ENCODE measurements at places on chromosomes 16 and 17.

DNA sequence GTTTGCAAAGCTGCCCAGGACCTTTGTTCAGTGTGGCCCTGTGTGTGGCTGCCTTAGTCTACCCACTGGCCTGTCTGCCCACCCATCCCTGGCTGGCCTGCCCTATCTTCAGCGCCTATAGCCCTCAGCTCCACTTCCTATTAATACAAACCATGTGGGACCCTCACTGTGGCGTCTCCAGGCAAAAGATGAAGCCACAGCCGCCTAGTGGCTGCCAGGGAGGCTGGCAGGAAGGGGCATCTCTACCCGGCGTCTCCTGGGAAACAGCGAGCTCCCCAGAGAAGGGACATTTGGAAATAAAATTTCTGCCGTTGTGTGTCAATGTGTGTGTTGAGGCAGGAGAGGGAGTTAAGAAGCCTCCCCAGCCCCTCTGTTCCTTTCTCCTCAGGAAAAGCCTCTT is 31.5 kb downstream of the NEUROD2 start:
- no peak for DNase-seq

GRCh38 chr16:74865922-74866598 is 91.4 kb upstream of the FA2H start:
- no peak for DNase-seq

DNA sequence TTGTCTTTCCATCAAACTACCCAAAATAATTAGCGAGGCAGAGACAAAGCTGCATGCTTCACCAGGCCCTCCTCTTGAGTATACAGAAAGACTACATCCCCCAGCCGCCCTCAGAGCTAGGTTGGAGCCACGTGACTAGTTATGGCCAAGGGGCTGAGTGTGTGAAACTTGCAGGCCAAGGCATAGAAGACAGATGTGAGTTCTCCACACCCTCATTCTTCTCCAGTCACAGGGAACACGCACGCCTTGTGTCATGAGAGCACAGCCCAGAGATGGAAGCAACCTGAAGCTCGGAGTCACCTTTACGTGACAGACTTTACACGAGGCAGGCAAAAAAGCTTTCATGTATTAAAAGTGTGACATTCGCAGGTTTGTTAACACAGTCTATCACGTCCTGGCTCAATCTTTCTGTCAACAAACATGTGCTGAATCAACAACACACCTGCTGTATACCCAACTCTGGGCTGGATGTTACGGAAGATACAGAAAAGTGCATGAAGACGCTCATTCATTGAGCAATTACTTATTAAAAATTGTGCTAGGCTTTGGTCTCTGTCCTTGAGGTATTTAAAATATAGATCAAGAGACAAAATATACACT is 38.3 kb downstream of the STX8 start:
- no peak for DNase-seq

- no peak for DNase-seq
These were observed 11.0 kb downstream of the C17orf67 start for GRCh38 chr17:56822725-56823124.

DNA sequence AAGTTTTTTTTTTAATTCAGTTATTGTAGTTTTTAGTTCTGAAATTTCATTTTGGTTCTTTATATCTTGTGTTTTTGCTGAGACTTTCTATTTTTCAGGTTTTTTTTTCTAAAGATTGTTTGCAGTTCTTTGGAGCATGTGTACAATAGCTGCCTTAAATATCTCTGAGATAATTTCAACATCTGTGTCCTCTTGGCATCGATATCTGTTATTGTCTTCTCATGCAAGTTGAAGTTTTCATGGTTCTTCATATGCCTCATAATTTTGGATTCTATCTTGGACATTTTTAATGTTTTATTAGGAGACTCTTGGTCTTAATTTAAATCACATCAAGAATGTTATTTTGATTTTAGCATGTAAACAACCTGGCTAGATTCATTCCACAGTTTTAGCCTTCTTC is 22.8 kb downstream of the COX11 start:
- DNase-seq = no peak

DNA sequence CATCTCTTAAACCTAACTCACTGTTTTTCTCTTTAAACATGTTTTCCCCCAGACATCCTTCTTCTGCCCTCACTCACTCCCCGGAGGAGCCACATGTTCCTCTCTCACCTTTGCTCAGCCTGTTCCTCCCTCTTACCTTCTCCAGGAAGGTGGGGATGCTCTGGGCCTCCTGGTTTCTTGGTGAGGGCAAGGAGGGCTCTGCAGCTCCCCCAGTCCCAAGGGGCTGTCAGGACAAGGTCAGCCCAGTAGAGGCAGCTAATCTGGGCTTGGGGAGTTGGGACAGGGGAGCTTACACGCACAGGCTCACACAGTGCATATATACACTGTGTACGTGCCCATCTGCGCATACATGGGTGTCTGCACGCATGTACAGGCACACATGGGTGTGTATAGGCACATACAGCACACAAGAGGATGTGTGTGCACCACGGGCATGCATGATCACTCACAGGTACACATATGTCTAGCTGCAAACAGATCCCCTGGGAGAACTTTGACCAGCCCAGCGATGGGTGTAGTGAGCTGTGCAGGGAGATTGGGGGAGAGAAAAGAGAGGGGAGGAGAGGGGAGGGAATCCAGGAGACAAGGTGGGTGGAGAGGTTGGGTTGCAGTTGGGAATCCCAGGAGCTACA is 28.6 kb upstream of the SPNS3 start:
- DNase-seq = no peak

DNA sequence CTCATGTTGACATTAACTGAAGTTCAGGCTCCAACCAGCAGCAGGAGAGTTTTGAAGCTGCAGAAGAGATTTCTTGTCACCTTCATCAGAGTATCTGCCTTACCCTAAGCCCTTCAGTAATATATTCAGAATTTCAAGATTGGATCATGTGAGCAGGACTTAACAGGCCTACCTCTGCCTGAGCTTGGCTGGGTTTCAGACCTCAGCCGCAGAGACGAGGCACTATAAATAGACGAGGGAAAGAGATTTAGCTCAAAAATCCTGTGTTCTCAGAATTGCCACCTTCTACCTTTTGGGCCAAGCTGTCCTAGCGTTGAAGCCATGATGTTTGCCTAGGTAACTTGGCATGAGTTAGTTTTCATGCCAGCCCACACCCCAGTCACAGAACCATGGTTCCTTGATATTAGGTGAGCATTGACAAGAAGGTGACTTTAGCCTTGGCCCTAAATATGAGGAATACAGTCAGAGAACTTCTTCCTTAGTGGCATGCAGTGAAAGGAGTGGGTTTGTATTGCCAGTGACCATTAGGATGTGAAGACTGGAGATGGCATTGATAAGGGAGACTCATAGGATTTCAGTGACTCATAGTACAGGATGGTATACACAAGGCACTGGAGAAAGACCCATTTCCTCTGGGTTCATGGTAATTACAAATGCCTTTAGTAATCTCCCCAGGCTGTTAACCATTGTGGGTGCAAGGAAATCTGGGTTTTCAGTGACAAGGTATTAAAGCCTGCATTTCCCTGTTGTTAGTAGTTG is 224.3 kb downstream of the MSI2 start:
- no peak for DNase-seq

DNA sequence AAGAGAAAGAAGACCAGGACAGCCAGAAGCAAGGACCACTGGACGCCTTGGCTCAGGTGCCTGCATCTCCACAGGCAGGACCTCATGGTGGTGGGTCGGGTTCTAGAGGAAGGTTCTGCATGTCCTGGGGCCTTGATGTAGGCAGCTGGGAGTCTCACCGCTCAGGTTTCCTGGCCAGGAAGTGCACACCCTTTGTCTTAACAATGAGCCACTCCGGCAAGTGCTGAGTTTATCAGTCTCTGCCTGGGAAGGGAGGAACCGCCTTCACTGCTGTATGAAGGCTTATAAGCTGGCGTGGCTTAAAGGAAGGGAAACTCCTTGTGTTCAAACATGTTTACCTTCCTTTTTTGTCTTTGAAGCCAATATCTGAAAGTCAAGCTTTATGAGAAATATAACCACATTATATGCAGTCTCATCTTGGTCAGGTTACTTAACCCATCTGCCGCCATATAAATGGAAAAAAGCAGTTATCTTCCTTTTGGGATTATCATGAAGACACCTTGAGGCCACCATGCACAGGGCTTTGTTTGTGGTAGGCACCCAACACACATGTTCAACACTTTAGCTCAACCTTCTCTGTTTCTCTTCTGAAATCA is at the start of gene ST6GALNAC1:
Gene ST6GALNAC1 (minus strand): TSS at position 205 of the 596 bp plus-strand sequence. CDS start 119 bp downstream, at position 86.
- DNase-seq = no peak

DNA sequence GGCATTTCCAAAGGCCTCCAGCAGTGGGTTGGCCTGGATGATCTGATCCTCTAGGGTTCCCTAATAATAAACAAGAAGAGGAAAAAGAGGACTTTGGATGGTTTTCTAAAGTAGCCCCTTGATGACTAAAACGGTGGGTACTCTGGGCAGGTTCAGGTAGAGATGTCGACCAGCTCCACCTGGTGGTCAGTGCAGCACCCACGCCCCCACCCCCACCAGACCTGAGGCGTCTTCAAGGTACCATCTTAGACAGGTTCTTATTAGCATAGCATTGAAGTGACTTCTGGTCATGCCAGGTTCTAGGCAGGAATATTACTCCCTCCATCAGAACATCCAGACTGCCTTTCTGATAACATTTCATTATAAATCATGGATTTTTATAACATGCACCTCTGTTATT is 15.0 kb downstream of the MYH13 start:
- no peak for DNase-seq

DNA sequence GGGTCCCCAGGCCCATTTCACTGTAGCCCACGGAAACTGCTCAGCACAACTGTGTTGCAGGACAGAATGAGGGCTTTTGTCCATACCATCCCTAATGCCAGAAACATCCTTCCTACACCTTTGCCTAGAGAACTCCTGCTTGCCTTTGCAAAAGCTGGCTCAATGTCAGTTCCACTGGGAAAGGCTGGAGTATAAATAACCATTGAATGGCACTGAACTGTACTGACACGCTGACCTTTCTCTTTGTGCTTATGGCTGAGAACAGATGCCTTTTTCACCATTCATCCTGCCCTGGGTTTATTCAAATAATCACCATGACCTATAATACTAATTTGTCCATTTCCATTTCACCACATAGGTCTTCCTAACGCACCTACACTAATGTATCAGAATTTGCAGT is 300.3 kb downstream of the XYLT1 start:
- no peak for DNase-seq

GRCh38 chr16:13569986-13570385 is 350.0 kb upstream of the ERCC4 start:
- no peak for DNase-seq

DNA sequence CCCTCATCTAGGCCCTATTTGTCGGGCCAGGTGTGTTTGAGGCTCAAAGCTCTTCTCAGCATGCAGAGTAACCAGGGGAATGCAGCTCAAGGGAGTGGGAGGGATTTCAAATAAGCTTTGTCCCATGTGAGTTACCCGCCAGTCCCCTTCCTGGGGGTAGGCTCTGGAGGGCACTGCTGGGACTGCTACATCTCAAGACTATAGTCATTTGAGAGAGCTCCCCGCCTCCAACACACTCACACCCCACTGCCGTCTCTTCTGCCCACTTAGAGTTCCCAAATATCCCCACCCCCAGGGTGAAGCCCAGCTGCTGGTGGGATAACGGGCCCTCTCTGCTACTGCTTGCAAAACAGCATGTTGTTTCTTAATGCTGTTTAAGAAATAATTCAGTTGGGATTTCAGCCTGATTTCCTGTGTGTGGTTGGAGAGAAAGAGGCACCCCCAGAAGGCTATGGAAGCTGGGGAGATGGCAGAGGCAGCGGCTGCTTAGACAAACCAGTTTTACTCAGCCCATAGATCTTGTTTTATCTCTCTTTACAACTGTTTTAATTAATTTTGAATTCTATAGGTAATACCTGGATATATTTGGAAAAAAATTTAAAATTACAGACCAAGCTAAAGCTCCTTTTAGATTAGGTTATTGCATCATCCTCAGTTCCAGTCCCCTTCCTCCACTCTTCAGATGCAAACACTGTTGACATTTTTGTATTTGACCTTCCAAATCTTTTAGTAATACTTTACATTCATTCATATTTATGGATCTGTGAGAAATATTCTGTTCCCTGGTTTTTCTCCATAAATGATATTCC is 4.1 kb upstream of the MPO start:
- no peak for DNase-seq

- DNase-seq = no peak
These were observed 14.0 kb downstream of the HS3ST3A1 start for GRCh38 chr17:13587487-13588338.

- DNase-seq = no peak
These were observed 15.0 kb downstream of the CENPX start for GRCh38 chr17:82007495-82008257.

GRCh38 chr16:81533175-81533507 is 88.5 kb downstream of the CMIP start:
- DNase-seq = no peak

DNA sequence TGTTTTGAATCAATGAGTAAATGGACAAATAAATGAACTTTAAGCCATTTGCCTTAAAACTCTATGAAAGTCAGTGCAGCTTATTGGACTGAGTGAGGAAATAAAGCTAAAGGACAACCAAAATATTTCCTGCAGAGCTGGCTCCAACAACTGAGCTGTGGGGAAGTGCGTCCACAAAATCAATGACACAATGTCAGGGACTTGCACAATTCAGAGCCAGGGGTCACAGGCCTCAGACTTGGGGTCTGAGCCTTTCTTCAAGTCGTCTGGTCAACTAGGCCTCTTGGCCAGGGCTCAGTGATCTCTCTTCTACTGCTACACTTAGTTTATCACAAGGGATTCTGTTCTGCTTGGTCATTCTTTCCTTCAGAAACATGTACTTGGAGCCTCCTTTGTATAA is 26.2 kb upstream of the RHBDL3 start:
- DNase-seq = no peak

- DNase-seq = no peak
These were observed 172.5 kb upstream of the FOXF1 start for GRCh38 chr16:86337581-86338402.

GRCh38 chr16:89779231-89779908 is 37.1 kb downstream of the FANCA start:
- DNase-seq = no peak

DNA sequence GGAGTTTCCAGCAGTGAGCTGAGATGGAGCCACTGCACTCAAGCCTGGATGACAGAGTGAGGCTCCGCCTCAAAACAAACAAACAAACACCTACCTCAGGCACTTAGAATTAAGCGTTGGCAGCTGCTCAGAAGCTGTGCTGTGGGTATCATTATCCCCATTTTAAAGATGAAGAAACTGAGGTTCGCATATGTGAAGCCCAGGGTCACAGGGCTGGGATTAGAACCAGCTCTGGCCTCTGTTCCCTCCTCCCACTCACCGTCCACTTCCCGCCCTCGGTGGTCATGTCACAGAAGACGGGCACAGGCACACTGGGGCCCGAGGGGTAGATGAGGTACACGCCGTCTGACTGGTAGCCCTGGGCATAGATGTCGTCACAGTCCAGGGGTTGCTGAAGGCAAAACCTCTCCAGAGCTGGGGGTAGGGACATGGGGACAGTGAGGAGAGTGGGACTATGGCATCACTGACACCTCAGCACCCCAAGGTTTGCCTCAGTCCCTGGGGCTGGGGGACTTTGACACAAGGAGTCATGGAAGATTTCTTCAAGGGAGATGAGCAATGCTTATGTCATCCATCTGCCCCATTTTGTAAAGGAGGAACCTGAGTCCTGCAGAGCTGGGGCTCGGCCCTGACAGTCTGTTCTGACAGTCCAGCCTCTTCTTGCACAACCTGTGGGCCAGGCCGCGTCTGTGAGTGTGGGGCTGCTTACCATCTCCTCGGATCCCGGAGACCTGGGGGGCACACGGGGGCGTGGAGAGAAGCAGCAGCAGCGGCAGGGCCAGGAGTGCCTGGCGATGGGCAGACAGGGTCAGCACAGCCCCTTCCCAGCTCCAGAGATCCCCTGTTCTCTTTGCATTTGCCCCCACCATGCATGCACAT is 700 bp downstream of the MFAP4 start:
- DNase-seq = no peak

GRCh38 chr16:66359012-66359411 is 7.5 kb upstream of the CDH5 start:
- DNase-seq = no peak

- DNase-seq = no peak
These were observed at the start of gene MMP2 for GRCh38 chr16:55478827-55479429. MMP2 (plus strand) TSS chr16:55479198; CDS start chr16:55479480, 282 bp downstream.

Data from activated CD8-positive, alpha-beta memory T cell treated with anti-CD3 and anti-CD28 coated beads for 4 hours (primary cell).